ENCODE measurements at places on chromosomes 7 and 10.

DNA sequence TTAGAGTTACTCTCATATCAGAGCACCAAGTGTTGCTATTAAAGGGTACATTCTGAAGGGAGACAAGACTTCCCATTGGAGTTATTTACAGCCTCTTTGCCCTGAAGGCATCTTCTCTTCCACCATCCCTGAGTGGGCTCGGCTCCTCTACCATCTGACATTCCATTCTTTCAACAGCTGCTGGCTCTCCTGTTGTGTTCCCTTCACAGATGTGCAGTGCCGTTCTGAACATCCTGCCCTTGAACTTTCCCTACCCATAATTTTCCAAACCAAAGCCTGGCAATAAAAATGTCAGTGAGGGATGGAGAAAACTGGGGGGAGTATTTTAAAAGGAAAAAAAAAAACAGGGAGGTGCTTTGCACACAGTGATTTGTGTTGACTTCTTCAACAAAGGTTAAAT lies 392.9 kb downstream of the KCNMA1 start:
- DNase-seq: no peak

GRCh38 chr10:17831896-17832295 lies 22.7 kb downstream of the MRC1 start:
- no peak for DNase-seq

GRCh38 chr7:45191396-45191795 lies 33.8 kb downstream of the RAMP3 start:
- no peak for DNase-seq

- DNase-seq: no peak
Measured at GRCh38 chr7:129209067-129209926, 15.5 kb upstream of the AHCYL2 start.

GRCh38 chr7:3861386-3861785 lies 560.3 kb downstream of the SDK1 start:
- DNase-seq: no peak

- DNase-seq: no peak
Measured at GRCh38 chr7:140639366-140640053, 1.1 kb downstream of the DENND2A start.

DNA sequence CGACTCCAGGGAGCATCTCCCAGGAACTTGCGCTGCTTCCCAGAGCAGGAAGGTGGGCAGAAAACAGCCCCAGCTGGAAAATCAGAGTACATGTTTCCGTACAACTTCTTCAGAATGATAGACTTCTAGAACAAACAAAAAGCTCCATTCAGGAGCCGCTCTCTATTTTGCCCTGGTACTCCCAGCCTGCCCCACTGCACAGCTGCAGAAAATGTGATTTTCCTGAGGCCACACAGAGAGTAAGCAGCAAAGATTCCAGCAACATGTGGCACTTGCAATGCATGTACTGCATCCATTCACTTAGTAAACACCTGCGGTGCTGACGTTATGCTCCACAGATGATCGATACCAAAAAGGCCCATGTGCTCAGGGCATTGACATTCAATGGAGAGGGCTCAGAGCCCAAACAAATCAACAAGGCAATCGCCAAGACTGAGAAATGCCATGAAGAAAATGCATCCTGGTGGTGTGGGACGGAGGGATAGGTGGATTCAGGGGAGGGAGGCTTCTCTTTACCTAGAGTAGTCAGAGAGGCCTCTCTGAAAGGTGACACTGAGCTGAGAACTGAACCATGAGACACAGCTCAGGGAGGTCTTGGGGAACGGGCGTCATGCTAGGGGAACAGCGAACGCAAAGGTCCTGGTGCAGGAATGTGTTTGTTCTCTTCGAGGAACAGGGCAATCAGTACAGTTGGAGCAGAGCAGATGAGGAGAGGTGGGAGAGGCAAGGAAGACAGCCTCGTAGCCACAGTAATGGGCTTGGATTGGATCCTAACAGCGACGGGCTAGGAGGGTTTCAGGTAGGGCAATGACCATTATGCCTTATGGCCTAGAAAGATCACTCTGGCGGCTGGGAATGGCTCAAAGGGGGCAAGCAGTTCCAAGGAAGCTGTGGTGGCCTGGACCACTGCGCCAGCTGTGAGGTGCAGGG lies 35.3 kb upstream of the DUSP5 start:
- DNase-seq: no peak

GRCh38 chr7:100044718-100045117 lies 4.9 kb upstream of the ZSCAN21 start:
- no peak for DNase-seq

- no peak for DNase-seq
Measured at GRCh38 chr10:92530421-92530820, 43.5 kb downstream of the IDE start.

DNA sequence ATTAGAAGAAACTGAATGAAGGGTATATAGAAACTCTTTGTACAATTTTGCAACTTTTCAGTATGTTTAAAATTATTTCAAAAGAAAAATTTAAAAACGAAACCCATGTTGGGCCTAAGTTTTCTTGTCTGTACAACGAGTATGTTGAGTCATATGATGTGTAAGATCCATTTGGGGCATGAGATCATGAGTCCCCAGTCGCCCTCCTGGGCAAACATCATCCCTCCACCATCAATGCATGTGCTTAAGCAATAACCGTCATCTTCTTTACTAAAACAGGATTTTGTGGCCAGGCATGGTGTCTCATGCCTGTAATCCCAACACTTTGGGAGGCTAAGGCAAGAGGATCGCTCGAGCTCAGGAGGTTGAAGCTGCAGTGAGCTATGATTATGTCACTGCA lies 54.2 kb upstream of the CDCA7L start:
- peak; percentile 8 for DNase-seq

GRCh38 chr10:82288461-82288881 lies 413.5 kb downstream of the NRG3 start:
- DNase-seq: no peak

- no peak for DNase-seq
Measured at GRCh38 chr10:28294809-28295208, 8.1 kb downstream of the MPP7 start.

- DNase-seq: no peak
Measured at GRCh38 chr10:112217386-112218035, 33.9 kb upstream of the GPAM start.

GRCh38 chr7:110600956-110601355 lies 490.0 kb upstream of the LRRN3 start:
- no peak for DNase-seq

DNA sequence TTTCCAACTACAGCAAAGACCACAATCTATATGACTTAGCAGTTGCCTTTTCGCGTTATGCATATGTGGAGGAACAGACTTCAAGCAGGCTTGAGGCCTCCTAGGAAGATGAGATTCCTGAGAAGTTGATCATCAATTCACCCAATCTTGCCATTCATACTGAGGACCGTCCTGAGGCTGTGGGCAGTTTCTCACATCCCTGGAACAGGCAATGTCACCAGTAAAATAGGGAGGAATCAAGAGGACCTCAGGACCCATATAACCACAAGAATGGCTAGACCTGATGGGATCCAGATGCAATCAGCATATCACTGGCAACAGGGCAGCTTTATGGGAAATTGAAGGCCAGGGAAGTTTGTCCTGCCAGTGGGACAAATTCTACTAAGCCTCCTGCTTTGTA lies 17.3 kb downstream of the KDM7A start:
- no peak for DNase-seq

DNA sequence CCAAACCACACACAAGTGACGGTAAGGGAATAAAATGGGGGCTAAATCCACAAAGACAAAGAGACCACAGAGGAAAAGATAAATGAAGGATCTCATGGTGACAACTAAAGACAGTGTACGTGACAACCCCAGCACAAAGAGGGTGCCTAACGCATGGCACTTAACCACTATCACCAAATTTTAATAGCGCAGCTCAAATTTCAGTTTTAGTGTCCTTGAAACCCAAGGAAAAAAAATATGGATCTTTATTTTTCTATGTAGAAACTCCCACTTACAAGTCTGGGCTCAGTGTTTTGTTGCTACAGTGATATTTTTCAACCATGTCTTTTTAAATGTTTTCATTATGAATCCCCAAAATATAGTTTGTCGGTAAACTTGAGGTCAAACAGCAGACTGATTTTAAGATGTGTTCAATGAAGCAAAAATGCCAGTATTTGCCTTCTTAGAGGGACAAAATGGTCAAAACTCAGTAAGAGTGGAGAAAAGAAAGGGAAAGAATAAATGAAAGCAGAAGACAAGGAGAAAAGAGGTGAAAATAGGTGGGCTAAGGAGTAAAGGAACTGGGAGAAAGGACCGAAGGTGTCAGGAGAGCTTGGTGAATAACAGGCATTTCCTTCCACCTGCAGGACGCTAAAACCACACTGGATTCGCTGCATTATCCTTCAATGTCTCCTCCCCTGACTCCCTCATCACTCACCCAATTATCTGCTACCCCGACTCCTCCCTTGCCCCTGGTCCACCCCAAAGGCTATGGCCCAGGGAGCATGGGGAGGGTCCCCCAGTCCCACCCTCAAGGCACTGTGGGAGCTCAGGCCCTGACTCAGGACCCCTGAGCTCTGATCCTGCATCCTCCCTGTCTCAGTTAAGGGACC lies 3.5 kb downstream of the ASB13 start:
- DNase-seq: no peak

DNA sequence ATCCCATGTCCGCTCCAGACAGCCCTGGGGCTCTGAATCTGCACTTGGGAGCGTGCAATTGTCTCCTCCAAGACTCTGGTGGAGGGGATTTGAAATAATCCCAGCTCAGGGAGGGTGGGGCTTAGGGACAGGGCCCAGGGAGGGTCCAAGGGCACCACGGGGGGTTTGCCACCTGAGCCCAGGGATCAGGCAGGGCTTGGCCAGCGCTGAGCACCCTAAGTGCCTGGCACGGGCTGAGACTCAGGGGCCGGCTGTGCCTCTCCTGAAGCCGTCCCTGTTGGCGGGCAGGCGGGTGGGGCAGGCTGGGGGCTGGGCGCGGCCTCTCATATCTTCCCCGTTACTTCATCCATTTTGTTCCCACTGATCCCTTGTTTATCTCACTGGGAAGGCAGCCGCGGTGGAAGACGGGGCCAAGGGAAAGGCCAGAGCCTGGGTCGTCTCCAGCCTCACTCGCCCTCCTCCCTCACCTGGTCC lies 41.8 kb upstream of the ELN start:
- DNase-seq: no peak

GRCh38 chr10:18334116-18334867 lies 194.1 kb downstream of the CACNB2 start:
- DNase-seq: no peak

GRCh38 chr10:2729197-2729596 lies 338.2 kb upstream of the PFKP start:
- DNase-seq: no peak

DNA sequence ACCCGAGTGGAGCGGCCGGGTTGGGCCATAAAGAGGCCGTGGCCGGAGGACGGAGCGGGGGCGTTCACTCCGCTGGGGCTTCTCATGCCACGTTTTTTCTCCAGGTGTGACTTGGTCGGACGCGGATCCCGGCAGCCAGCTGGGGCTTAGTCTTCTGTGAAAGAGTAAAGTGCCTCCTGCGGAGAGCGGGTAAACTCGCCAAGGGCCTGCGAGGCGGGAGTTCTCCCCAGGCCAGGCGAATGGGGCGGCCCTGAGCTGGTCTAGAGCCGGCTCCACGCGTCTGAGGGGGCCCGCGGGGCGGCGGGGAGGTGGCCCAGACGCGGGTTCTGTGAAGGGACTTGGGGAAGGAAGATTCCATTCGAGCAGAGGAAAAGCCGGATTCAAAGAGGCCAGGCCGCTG lies 86.3 kb upstream of the VIPR2 start:
- peak; percentile 66 for DNase-seq

- no peak for DNase-seq
Measured at GRCh38 chr7:27462575-27463270, 200.0 kb downstream of the HIBADH start.

- DNase-seq: no peak
Measured at GRCh38 chr10:127012071-127012768, 107.0 kb downstream of the DOCK1 start.

- no peak for DNase-seq
Measured at GRCh38 chr7:105779856-105780780, 96.3 kb downstream of the ATXN7L1 start.

- DNase-seq: no peak
Measured at GRCh38 chr7:114417290-114417689, 2.7 kb downstream of the FOXP2 start.

DNA sequence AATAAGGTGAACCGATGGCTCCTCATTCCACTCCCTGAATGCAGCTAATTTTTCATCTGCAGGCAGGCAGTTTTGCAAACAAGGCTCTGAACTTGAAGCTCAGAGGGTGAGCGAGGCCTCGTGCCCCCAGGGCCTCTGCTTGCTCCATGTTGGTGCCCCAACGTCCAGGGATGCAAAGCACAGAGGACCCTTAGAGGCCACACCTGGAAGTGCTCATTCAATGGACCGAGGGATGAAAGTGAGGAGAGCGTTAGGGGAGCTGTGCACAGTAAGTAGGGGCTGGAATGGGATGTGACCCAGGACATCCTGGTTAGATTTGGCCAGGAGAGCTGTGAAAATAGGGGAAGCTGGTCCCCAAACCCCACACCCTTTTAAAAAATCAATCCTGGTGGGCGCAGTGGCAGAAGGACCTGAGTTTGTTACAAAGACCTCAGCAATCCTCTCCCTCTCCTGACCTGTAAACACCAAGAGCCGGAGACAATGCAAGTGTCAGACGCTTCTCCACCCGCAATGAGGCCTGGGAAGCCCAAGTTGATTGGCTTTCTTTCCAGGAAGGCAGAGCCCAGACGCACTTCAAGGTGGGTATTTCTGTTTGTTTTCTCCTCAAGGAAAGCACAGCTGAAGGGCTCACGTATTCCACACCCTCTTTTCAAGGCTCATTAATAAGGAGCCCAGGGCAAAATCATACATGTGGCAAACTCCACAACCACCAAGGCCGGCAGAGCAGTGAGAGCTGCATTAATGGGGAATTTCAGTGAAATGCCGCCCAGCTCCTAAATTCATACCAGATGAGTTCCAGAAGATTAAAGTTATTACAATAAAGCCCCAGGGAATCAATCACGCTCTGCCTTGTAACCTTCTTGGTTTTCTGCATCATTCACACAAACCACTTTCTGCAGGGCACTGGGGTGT lies 14.1 kb upstream of the CXCL12 start:
- no peak for DNase-seq
